ENCODE measurements at places on chromosomes 16 and 17. TPM values are rescaled to one million over a fixed set of nuclear protein-coding genes. Genes with fewer than 3 reads are reported as not detected.

GRCh38 chr16:48609652-48610029, 339 bp downstream of the N4BP1 start:
- ATAC-seq, result peak; percentile 84

GRCh38 chr16:27314986-27315332, 1.2 kb downstream of the IL4R start:
- no peak for ATAC-seq

DNA sequence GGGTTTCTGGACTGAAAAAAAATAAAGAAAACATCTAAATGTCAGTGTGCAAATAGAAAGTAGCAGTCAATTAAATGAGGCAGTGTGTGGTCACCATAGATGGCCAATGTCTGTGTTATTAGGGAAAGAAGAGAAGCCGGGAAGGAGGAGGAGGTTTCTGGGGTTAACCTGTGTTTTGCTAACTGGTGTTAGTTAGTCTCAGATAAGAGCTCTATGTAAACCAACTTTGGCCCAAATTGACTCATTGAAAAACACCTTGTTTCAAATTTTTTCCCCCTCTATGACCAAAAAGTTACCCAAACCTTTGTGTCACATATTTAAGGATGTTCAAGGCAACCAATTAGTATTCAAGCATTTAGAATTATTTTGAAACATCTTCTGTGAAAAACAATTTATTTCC, 530.9 kb downstream of the MAF start:
- ATAC-seq, result no peak

- no peak for ATAC-seq
Measured at GRCh38 chr17:82823004-82823403, 16.8 kb downstream of the ZNF750 start.

Gene NACA2
- total RNA-seq, result not detected
